Mammary epithelial cell (primary cell): ENCODE measurements at places on chromosomes 6 and 20. TPM values are rescaled to one million over a fixed set of nuclear protein-coding genes. Genes with fewer than 3 reads are reported as not detected.

Gene B3GAT2
- not detected for polyA plus RNA-seq

Gene WFDC5
- 0.41 TPM for polyA plus RNA-seq

DNA sequence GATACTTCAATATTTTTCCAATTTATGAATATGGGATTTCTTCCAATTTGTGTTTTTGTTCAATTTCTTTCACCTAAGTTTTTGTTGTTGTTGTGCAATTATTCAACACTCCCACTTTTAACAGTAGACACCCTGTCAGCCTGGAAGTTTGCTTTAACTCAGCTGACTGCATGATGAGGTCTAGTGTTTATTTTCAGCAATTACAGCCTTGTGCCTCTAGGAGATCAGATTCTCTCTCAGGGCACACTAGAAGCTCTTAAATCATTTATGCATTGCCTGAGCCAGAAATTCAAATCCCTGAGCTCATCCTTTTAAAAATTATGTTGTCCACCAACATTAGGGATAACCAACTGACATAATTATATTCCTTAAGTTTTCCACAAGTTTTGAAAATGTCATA lies 85.7 kb downstream of the MRAP2 start:
- no peak for DNase-seq

DNA sequence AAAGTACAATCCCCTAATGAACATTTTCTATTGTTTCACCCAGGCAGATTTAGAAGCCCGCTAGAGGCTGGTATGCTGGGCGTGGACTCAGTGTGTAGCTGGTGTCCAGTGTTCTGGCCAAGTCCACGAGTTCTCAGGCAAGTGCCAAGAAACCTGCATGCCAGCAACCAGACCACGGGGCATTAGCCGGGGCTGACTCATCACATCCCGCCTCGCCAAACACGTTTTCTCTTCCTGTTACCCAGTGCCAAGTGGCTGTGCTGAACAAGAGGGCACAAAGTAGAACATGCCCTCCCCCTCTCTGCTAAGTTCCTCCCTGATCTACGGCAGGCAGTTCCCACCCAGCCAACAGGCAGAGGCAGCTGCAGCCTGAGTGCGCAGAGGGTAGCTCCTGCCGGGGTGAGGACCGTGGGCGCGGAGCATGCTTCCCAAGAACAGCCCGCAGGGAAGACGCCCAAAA lies 29.6 kb downstream of the RAMACL start:
- DNase-seq = peak; percentile 99

GRCh38 chr6:15508441-15508871 lies 154.4 kb downstream of the DTNBP1 start:
- DNase-seq = no peak

GRCh38 chr6:47690791-47691190 lies 7.6 kb upstream of the ADGRF4 start:
- DNase-seq = no peak

DNA sequence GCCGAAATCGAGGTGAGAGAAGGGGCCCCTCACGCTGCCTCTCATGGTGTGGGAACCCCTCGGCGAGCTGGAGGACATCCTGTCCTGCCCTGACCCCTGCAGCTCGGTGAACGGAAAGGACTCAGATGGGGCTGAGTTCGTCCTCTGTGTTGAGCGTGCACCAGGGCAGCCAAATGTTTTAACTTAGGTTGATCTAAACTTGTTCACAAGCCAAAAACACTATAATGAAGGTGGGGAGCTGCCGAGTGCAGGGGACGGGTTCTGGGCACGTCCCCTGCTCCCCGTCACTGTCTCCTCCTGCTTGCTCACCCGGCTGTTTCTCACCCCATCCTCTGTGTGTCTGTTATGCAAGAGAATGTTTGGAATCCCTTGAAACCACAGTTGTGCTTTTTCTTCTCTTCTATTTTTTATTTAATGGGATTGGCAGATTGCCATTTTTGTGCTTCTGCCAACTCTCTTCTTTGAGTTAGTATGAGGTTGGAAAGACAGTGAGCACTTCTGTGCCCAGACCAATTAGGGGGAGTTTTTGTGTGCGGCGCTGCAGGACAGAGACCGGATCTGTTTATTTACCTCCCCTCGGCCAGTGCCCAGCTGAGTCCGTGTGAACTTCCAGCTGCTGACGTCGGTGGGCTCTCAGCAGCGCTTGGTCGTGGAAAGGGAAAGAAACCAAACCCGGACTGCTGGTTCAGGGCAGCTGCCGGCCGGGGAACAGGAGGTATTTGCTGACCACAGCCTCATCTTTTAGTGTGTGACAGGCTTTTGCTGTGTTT lies 158.1 kb downstream of the DTNBP1 start:
- DNase-seq = peak; percentile 92

GRCh38 chr20:23225407-23226060 lies 125.1 kb upstream of the NXT1 start:
- DNase-seq = peak; percentile 89

GRCh38 chr6:31558631-31559500 lies 11.5 kb downstream of the NFKBIL1 start:
- DNase-seq = no peak

GRCh38 chr20:9609887-9610502 lies 95.6 kb downstream of the LAMP5 start:
- DNase-seq = peak; percentile 57

- no peak for DNase-seq
Observed at GRCh38 chr20:1369970-1370369, 22.9 kb downstream of the FKBP1A start.
